Cardiac muscle cell (in vitro differentiated cells and primary cell): ENCODE measurements at places on chromosomes 16 and 17. TPM values are rescaled to one million over a fixed set of nuclear protein-coding genes. Genes with fewer than 3 reads are reported as not detected.

DNA sequence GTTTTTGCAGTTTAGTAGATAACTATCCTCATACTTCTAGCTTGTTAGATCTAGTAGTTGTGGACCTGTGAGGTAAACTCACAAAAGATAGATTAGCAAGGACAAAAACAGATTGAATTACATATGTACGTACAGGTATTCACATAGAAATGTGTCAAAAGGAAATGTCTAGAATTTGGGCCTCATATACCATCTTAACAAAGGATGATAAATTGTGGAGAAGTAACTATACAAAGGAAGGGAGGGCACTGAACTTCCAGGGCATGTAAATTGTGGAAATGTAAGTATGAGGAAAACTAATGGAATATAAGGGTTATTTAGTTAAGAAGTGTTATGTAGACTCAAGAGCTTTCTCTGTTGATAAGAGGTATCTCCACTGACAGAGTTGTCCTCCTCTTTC lies 477.3 kb downstream of the KCNJ2 start:
- DNase-seq = no peak
- no peaks in the 10 kb centered on the region for H3K27me3 ChIP-seq
- H3K4me1 ChIP-seq = no peaks in the 10 kb centered on the region
- H3K27ac ChIP-seq = no peak overlapping the region

CACNG1 gene
- not detected in 2 replicates for total RNA-seq

DNA sequence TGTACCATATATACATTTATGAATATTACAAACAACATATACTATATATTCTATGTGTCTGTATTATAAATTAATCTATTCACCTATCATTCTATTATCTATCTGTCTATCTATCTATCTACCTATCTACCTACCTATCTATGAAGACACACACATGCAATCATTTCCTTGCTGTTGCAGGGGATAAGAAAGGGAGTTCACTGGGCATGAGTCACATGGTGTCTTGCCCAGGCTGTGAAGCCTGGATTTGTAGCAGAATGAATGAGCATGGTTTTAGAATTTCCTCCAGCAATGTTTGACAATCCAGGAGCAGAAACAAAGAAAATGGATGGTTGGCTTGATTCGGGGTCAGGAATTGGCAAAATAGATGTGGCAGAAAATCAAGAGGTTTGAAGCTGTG lies 23.2 kb upstream of the FAM20A start:
- H3K27me3 ChIP-seq = no peaks in the 10 kb centered on the region
- peaks cover 13% of the 10 kb centered on the region for H3K4me1 ChIP-seq
- H3K4me3 ChIP-seq = no peak overlapping the region
- no peak for DNase-seq

DNA sequence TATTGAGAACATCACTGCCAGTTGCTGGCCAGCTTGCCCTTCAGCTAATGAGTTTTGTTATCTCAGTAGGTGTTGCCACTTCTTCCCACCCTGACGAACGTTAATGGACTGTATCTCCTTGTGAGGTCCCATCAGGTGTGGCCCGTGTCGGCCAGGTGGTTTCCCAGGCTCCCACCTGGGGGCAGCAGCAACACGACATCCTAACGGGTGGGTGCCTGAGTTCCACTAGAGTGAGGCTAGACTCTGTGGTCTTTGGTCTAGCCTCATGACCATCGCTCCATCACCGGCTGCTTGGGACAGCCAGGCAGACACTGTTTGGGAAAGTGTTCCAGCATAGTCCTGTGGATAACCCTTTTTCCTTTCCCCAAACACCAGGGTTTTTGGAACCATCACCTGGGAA lies 45.6 kb upstream of the LCMT1 start:
- H3K27ac ChIP-seq = no peak overlapping the region
- no peak overlapping the region for H3K4me3 ChIP-seq
- no peak for DNase-seq
- H3K27me3 ChIP-seq = peaks cover 67% of the 10 kb centered on the region

PIRT gene
- total RNA-seq = not detected in 2 replicates

GRCh38 chr16:77599793-77600415 lies 122.4 kb upstream of the NUDT7 start:
- H3K27me3 ChIP-seq = no peaks in the 10 kb centered on the region
- H3K36me3 ChIP-seq = no peaks in the 10 kb centered on the region
- no peak overlapping the region for H3K4me3 ChIP-seq
- no peak overlapping the region for H3K27ac ChIP-seq
- DNase-seq = peak; percentile 55

- H3K4me1 ChIP-seq = peaks cover 7% of the 10 kb centered on the region
- H3K36me3 ChIP-seq = no peaks in the 10 kb centered on the region
- DNase-seq = no peak
Measured at GRCh38 chr17:69593351-69593715, 178.8 kb downstream of the MAP2K6 start.

GRCh38 chr17:15908378-15908777 lies 36.6 kb upstream of the ADORA2B start:
- no peaks in the 10 kb centered on the region for H3K27me3 ChIP-seq
- no peaks in the 10 kb centered on the region for H3K36me3 ChIP-seq
- H3K4me1 ChIP-seq = no peaks in the 10 kb centered on the region
- no peak overlapping the region for H3K4me3 ChIP-seq

CASKIN1 gene
- total RNA-seq = 15.5 TPM in 2 replicates

- no peaks in the 10 kb centered on the region for H3K27me3 ChIP-seq
Measured at GRCh38 chr16:56257239-56257638, 66.0 kb downstream of the GNAO1 start.

DHRS7C gene
- 0.63 and 1.2 TPM in 2 replicates for total RNA-seq

DNA sequence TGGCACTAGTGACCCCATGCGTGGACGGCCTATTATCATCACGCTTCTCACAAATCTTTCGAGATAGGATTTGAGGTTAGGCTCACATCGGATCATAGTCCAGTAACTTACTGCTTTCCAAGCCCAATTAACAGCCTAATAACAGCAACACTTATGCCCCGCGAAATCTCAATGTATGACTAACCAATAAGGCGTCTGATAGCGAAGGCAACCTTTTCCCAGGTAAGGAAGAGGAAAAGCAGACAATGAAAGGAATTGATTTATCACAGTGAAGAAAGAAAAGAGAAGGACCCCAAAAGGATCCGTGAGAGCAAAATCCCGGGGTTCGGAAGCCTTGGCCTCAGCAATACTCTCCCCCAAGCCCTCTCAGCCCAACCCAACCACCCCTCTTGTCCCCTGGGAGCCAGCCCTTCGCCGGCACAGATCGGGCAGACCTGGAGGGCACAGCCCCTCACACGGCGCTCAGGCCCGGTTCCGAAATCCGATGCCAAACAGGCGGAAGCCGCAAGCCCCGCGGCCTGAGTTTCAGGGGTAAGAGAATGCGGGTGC lies 534 bp downstream of the GPATCH8 start:
- peak overlapping the region; percentile 80 for H3K4me3 ChIP-seq
- H3K27ac ChIP-seq = peak overlapping the region; percentile 98
- H3K27me3 ChIP-seq = peaks cover 9% of the 10 kb centered on the region
- DNase-seq = no peak
- peaks cover 13% of the 10 kb centered on the region for H3K4me1 ChIP-seq

RASL10B gene
- total RNA-seq = 108 and 116 TPM in 2 replicates

GRCh38 chr16:72857834-72858664 lies 189.9 kb downstream of the ZFHX3 start:
- H3K27ac ChIP-seq = peak overlapping the region; percentile 75
- H3K4me1 ChIP-seq = peaks cover 20% of the 10 kb centered on the region

DNAH9 gene
- total RNA-seq = 0.24 and 0.42 TPM in 2 replicates

GRCh38 chr17:1743088-1743439 lies 393 bp downstream of the SERPINF2 start:
- no peaks in the 10 kb centered on the region for H3K36me3 ChIP-seq
- peak overlapping the region; percentile 34 for H3K27ac ChIP-seq
- no peak overlapping the region for H3K4me3 ChIP-seq
- H3K27me3 ChIP-seq = no peaks in the 10 kb centered on the region
- H3K4me1 ChIP-seq = no peaks in the 10 kb centered on the region
- no peak for DNase-seq

DNA sequence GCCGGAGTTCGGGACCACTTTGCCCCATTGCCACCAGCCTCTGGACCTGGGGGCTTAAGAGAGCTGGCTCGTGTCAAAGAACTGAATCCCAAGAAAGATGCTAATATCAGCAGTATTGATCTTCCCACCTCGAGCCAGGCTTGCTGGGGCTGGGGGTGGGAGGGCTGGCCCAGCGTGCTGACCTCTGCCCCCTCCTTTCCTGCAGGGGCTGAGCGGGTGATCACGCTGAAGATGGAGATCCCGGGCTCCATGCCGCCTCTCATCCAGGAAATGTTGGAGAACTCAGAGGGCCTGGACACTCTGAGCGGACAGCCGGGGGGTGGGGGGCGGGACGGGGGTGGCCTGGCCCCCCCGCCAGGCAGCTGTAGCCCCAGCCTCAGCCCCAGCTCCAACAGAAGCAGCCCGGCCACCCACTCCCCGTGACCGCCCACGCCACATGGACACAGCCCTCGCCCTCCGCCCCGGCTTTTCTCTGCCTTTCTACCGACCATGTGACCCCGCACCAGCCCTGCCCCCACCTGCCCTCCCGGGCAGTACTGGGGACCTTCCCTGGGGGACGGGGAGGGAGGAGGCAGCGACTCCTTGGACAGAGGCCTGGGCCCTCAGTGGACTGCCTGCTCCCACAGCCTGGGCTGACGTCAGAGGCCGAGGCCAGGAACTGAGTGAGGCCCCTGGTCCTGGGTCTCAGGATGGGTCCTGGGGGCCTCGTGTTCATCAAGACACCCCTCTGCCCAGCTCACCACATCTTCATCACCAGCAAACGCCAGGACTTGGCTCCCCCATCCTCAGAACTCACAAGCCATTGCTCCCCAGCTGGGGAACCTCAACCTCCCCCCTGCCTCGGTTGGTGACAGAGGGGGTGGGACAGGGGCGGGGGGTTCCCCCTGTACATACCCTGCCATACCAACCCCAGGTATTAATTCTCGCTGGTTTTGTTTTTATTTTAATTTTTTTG lies 8.5 kb downstream of the GJD3 start:
- H3K36me3 ChIP-seq = peaks cover 9% of the 10 kb centered on the region
- no peak overlapping the region for H3K4me3 ChIP-seq
- peaks cover 7% of the 10 kb centered on the region for H3K4me1 ChIP-seq
- H3K27ac ChIP-seq = no peak overlapping the region
- DNase-seq = no peak
